Progenitor cell of endocrine pancreas (in vitro differentiated cells): ENCODE measurements at places on chromosomes 11 and 22.

GRCh38 chr11:93715797-93716396 is 25.4 kb downstream of the TAF1D start:
- no peak for DNase-seq

DNA sequence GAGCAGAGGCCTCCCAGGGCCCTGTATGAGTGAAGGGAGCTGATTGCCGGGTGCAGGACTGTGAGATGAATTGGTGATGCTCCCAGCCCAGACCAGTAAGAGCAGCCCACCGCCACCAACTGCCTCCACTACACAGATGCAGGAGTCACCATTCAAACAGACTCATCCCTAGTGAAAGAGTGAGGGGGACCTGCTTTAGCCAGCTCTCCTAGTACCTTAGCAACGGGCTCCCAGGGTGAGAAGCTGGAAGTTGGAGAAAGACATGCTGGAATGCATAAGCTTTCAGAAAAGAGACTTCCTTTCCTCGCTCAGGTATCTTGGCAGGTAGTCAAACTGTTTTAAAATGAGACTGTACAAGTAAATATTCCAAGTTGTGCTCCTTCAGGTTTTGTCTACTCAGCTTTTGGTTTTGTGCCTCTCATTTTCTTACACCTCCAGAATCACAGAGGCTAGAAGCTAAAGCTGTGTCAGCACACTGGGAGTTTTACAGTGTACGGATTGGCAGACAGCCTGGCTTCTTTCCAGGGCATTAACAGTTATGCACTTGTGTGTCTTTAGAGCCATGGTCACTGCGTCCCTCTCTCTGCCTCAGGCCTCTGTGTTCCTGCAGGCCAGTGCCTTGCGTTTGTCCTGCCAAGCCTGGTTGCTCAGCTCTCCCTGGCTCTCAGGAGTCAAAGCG is 146.2 kb downstream of the ATXN10 start:
- DNase-seq, result no peak

DNA sequence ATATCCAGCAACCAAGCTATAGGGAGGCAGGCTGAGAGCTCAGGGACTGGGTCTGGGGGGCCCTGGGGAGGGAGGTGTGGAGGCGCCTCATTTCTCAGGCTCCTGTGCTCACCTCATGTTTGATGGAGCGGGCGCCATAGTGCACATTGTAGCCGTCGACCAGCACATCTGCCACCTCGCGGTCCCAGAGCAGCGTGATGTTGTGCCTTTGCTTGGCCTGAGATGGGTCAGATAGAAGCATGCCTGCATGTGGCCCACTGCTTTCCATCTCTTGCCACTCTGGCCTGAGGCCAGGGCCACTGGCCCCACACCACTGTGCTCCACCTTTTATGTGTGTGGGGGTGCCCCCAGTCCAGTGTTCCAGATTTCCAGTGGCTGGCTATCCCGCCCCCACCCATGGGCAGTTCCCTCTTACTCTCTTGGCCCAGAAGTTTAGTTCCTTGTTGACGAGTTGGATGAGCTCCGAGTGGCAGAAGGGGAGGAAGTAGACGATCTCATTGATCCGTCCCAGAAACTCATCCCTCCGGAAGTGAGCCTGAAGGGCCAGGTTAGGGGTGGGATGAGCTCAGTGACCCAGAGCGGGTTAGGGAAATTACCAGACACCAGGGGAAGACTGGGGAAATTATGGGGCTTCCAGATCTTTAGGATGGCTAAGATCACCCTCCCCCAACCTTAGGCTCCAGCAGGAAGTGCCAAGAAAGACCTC is 50.1 kb upstream of the PHOX2A start:
- DNase-seq, result no peak

- DNase-seq, result no peak
These were observed 8.3 kb downstream of the TRIM29 start for GRCh38 chr11:120129570-120129969.

DNA sequence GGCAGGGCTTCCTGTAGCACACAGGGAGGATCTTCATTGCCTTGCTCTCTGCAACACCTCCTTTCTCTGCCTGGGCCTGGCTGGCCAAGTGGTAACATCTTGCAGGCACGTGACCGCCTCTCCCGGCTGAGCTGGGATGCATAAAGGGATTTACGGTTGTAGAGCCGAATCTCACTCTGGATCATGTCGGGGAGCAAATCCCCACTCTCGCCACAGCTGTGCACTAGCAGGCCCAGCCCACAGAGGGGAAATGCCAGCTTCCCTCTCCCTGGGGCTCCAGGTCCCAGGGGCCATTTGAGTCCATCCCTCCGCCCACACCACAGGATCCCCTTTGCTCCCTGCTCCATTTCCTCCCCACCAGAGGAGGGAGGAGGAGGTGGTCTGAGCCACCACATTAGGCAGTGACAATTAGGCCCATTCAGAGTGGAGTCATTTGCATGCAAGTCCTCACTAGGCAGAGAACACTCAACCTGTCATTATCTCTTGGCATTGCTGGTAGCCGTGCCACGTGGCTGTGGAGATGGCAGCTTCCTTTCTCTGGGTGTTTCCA is 196.7 kb downstream of the DSCAML1 start:
- DNase-seq, result no peak

GRCh38 chr11:129739339-129739738 is 76.3 kb upstream of the TMEM45B start:
- no peak for DNase-seq

GRCh38 chr11:104225047-104225446 is 61.1 kb upstream of the PDGFD start:
- no peak for DNase-seq

DNA sequence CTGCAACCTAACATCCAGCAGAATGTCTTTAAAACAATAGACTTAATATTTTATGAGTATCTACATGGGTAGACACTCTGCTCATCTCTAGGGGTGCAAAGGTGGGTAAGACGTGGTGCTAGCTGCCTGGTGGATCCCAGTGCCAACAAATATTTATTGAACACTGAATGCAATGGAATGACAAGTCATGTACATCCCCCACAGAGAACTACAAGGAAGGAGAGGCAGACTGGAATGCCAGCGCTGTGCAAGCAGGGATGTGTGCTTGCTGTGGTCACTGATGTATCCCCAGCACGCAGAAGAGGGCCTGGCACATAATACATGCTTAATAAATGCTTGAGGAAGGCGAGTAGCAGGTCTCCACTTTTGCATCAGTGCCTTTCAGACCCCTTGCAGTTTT is 61.9 kb downstream of the CD6 start:
- no peak for DNase-seq

DNA sequence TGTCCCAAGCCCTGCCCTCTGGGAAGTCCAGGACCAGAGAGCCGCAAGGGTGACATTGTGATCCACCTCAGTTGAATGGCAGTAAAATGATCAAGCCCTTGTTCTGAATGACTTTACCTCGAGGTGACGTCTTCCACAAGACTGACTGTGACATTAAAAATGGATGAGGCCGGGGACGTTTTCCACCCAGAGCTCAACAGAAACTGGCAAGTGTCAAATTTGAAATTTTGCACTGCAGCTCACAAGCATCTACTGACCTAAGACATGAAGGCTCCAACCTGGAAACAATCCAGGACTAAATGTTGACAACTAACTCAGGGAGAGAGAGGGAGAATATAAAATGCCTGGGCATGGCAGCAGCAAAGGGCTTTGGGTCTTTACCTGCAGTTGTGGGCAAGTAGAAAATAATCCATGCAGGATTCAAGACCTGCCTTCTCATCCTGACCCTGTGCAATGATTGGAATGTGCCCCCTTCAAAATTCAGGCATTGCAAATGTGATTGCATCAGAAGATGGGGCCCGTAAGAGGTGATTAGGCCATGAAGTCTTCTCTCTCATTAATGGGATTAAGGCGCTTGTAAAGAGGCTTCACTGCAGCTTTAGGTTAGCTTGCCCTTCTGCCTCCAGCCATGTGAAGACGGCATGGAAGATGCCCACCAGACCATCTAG is 33.6 kb upstream of the CLMP start:
- DNase-seq, result no peak

GRCh38 chr22:20024225-20024624 is 3.3 kb downstream of the TANGO2 start:
- no peak for DNase-seq

GRCh38 chr11:41399323-41399722 is 60.1 kb downstream of the LRRC4C start:
- no peak for DNase-seq

GRCh38 chr11:19777377-19778102 is 64.9 kb downstream of the NAV2 start:
- no peak for DNase-seq

GRCh38 chr11:8220261-8221045 is 43.2 kb downstream of the LMO1 start:
- DNase-seq, result no peak

GRCh38 chr22:46879083-46879482 is 116.6 kb downstream of the TBC1D22A start:
- no peak for DNase-seq

DNA sequence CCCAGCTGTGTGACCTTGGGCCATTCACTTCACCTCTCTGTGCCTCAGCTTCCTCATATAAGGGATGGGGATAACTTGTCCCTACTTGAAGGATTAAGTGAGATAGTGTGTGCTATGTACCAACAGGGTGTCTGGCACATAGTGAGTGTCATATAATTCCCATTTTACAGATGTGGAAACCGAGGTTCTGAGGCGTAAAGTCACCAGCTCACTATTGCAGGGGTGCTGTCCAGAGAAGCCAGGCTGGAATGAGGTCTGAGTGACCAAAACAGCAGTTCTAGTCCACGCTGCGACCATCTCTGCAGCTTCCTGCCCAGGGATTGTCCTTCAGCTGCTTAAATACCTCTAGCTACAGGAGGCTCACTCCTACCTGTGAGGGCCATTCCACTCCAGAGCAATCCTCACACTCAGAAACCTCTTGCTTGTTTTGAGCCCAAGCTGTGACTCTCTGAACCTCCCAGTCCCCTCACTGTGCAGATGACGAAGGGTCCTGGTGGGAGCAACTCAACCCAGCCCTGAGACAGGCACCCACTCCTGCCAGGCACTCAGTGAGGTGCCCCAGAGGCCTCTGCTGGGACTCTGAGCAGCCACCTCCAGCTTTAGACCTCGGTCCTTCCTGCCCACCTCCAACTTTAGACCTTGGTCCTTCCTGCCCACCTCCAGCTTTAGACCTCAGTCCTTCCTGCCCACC is 5.8 kb downstream of the MB start:
- no peak for DNase-seq

- DNase-seq, result no peak
These were observed 62.4 kb upstream of the IGLL5 start for GRCh38 chr22:22825213-22825593.

DNA sequence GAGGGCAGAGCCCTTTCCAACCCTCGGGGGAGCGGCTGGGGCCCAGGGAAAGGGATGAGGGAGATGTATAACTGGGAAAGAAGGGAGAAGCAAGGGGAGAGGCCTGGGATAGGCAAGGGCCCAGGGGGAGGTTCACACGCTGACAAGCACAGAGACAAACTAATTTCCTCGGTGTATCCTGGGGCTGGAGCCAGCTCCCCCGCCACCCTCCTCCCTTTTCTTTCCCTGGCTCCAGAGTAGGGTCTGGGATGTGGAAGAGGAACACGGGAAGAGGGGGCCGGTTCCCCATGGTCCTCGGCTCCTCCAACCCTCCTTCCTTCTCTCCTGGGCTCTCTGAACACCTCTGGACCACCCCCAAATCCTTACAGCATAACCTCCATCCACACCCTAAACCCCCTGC is 6.9 kb downstream of the CLCF1 start:
- DNase-seq, result no peak

- DNase-seq, result peak; percentile 81
These were observed at the start of gene PDGFD for GRCh38 chr11:104164028-104164520. Gene PDGFD (minus strand): TSS chr11:104164147.

- no peak for DNase-seq
These were observed 365.3 kb downstream of the CTTN start for GRCh38 chr11:70763606-70764005.

GRCh38 chr22:48949375-48950149 is 878.1 kb downstream of the BRD1 start:
- no peak for DNase-seq

DNA sequence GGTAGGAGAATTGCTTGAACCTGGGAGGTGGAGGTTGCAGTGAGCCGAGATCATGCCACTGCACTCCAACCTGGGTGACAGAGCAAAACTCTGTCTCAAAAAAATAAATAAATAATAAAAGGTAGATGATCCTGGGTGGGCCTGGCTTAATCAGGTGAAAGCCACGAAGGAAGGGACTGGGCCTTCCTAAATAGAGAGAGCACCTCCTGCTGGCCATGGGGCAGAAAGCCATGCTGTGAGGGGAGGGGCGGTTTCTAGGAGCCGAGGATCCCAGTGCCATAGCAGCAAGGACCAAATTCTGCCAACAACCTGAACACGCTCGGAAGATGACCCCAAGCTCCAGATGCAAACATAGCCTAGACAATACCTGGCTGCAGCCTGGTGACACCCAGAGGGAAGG is 24.5 kb upstream of the DGKZ start:
- no peak for DNase-seq

DNA sequence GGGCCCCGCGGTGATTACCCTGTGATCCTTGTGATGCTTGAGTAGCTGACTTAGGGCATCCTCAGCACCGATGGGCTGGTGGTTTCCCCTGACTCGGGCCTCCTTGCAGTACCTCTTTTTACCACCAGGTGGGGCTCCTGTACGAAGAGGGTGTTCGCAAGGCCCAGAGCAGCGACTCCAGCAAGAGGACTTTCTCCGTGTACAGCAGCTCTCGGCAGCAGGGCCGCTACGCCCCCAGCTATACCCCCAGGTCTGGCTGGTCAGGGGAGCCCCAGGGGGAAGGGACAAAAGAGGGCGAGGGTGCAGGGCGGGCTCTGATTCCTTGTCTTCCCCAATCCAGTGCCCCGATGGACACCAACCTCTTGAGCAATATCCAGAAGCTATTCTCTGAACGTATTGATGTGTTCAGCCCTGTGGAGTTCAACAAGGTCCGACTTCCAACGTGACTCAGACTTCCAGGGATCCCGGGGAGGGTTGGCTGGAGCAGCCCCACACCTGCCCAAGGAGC is 1.3 kb upstream of the TM7SF2 start:
- DNase-seq, result peak; percentile 92

DNA sequence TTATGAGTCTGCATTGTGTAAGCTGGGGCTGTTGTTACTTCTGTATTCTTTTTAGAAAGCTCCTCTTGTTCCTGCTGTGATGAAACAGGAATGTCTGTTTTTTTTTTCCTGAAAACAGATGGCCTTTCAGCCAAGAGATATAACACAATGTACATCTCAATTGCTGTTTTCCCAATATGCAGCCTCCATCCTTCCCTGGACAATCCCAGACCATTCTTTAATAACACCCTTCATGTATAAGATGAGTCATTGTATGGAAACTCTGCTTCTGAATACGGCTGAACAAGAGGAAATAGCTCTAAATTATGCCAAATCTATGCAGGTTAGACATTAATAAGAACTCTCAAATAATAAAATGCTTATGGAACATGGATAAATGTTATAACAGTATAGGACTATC is 60.2 kb upstream of the LRRC4C start:
- no peak for DNase-seq

GRCh38 chr11:78365381-78365792 is 52.2 kb downstream of the GAB2 start:
- peak; percentile 12 for DNase-seq

GRCh38 chr11:58765078-58765477 is 33.3 kb upstream of the GLYAT start:
- no peak for DNase-seq

- DNase-seq, result no peak
These were observed 23.3 kb downstream of the ZBTB16 start for GRCh38 chr11:114082767-114083181.

GRCh38 chr11:86403458-86403857 is 28.8 kb downstream of the CCDC81 start:
- no peak for DNase-seq

- no peak for DNase-seq
These were observed 105.7 kb upstream of the LUZP2 start for GRCh38 chr11:24391167-24391566.

- DNase-seq, result no peak
These were observed 35.9 kb downstream of the PIK3C2A start for GRCh38 chr11:17171916-17172315.
